ENCODE measurements at places on chromosomes 4 and X. TPM values are rescaled to one million over a fixed set of nuclear protein-coding genes. Genes with fewer than 3 reads are reported as not detected.

CHST7 gene
- polyA plus RNA-seq = 2.5 TPM

IL2RG gene
- 1.4 TPM for polyA plus RNA-seq

XK gene
- polyA plus RNA-seq = 1.3 TPM

DNA sequence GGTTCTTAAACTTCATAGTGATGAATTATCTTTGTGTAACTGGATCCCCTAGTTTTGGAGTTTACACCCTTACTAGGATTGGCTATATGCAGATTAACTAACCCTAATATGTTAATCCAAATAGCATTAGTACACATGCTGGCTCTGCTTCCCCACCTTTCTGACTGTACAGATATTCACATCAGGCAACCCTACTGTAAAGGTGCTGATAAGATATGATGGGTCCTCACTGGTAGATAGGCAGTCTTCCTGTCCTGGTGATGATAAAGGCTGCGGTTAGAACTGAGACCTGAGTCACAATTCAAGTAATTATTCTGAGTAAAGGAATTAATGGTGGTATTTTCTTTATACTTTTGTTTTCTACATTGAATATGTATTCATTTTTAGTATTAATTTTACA, 118.6 kb downstream of the COL4A5 start:
- no peak for DNase-seq

DNA sequence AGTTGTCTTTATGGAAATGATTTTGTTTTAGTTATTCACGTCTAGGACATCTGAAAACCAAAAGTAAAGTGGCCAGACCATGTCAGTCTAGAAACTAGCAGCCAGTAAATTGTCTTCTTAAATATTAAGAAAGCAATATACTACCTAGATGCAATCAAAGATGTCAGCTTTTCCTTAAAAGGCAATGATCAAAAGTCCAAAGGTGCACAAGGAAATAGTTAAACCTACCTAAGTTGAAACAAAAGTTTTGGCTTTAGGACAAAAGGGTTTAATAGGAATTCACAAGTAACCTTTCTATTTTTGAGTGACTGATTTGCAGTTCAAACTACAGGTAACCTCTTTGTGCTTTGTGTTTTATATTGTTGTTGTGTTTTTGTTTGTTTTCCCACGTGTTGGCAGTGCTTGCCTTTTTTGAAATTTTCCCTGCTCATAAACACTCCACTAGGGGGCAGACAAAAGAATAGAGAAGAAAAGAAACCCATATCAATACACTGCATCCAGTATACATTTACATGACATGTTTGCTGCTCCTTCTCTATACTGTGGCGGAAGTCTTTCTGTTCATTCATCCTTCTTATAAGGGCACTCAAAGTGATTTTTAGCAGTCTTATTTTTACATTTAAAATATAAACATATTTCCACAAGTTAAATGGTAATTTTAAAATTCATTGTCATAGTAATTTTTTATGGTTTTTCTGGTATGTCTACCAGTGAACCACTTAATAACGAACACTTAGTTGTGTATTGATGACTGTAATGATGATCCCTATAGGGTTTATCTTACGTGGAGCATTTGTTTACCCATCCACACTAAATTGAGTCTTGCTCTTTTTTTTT, 62.7 kb downstream of the GAB1 start:
- DNase-seq = no peak

GRCh38 chr4:112848911-112849310, 200.5 kb upstream of the ANK2 start:
- no peak for DNase-seq

Data from right renal cortex interstitium (tissue), 3 donors.